Prostate gland (tissue), 2 donors: ENCODE measurements at places on chromosomes 7 and 10. TPM values are rescaled to one million over a fixed set of nuclear protein-coding genes. Genes with fewer than 3 reads are reported as not detected.

The STK31 gene
- total RNA-seq: 32.1 TPM

- no peak for DNase-seq
Measured at GRCh38 chr10:3045471-3046209, 21.7 kb upstream of the PFKP start.

DNA sequence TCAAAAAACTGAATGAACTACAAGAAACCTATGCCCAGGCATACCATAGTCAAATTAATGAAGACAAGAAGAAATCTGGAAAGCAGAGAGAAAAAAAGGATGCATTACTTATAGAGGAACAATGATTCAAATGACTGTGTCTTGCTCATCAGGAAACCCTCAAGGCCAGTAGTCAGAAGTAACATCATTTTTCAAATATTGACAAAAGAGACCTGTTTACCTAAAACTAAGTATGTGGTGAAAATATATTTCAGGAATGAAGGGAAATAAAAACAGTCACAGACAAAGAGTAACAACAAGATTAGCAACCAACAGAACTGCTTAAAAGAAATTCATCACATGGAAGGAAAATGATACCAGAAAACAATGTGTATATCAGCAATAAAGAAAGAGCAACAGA lies 128.4 kb downstream of the ALOX5 start:
- DNase-seq: no peak

- no peak for DNase-seq
Measured at GRCh38 chr7:70602117-70602516, 529.8 kb upstream of the GALNT17 start.

The ADAM12 gene
- 1.9 TPM for total RNA-seq

DNA sequence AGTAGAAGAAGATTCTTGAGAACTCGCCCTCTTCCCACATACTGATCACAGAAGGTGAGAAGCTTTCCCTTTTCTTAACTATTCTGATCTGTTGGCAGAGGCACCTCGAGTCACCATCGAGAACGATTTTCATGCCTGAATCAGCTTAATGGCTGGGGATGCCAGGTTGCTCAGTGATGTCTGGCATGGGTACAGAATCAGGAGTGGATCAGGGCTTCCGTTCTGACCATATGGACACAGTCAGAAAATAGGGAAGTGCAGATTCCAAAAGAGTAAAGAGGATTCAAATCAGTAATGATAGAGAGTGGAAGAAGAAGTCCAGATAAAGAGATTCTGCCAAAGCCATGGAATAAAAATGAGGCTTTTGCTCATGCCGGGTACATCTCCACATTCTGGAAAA lies 52.0 kb upstream of the GRB10 start:
- no peak for DNase-seq
